ENCODE measurements at places on chromosomes 6 and 20. TPM values are rescaled to one million over a fixed set of nuclear protein-coding genes. Genes with fewer than 3 reads are reported as not detected.

RSPO3 gene
- 0.67 TPM for total RNA-seq

VWA7 gene
- 9.5 TPM for total RNA-seq

PSMB9 gene
- total RNA-seq: 12.6 TPM

PIGT gene
- 113 TPM for total RNA-seq

C6orf58 gene
- total RNA-seq: not detected

PBOV1 gene
- not detected for total RNA-seq

GRCh38 chr6:25229671-25230321 lies 49.4 kb upstream of the CARMIL1 start:
- no peak for DNase-seq

- no peak for DNase-seq
Measured at GRCh38 chr6:153023977-153024708, 21.6 kb upstream of the MTRF1L start.

DNA sequence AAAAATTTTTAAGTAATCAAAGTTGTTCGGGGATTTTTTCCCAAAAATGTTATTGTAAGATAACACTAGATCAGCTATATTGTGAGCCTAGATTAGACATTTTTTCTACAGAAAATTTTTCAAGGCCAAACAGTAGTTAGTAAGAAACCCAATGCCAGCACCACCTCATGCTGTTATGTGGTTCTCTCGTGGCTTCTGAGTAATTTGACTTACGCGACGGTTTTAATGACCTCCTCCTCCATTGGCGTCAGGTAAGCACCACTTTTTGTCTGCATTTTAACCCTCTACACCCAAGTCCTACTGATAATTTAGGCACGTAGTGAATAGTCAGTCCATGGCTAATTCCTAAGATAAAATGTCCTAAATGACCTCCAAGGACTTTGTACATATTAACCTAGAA lies 9.7 kb downstream of the RPS6KA2 start:
- no peak for DNase-seq

DNA sequence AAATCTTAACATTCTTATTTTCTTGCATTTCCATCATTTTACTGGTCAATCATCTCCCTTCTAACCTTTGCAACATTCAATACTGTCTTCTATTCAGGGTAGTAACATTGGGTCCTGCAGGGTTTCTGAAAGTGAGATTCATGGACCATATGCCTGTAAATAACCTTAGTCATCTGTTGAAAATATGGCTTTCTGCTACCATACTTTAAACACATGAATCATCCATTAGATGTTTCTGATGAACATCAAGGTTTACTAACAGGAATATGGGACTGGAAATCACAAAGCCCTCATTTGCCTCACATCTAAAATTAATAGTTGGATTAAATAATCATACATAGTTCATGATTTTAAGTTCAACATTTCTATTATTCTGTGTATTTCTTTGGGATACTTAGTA lies 475.9 kb upstream of the MARCKS start:
- no peak for DNase-seq

- DNase-seq: no peak
Measured at GRCh38 chr6:101286146-101286545, 107.4 kb upstream of the GRIK2 start.

GRCh38 chr20:57525328-57526086 lies 567 bp upstream of the CTCFL start:
- DNase-seq: no peak

GRCh38 chr20:40196846-40197436 lies 492.1 kb downstream of the MAFB start:
- DNase-seq: no peak

DNA sequence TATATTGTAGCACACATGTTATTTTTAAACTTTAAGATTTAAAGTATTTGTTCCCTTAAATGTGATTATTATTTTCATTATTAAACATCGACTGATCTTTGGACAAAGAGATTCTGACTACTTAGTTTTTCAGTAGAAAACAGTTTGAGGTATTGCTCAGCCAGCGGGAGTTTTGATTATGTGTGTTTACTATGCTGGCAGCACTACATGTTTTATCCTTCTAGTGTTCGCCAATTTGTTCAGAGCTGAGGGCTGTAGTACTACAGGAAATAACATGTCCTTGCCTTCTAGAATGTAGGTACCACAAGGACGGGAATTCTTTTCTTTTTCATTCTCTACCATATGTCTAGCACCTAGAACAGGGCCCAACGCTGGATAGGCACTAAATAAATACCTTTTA lies 11.1 kb upstream of the LCA5 start:
- DNase-seq: no peak

GRCh38 chr6:159691133-159691962 lies 1.7 kb downstream of the SOD2 start:
- DNase-seq: no peak

DNA sequence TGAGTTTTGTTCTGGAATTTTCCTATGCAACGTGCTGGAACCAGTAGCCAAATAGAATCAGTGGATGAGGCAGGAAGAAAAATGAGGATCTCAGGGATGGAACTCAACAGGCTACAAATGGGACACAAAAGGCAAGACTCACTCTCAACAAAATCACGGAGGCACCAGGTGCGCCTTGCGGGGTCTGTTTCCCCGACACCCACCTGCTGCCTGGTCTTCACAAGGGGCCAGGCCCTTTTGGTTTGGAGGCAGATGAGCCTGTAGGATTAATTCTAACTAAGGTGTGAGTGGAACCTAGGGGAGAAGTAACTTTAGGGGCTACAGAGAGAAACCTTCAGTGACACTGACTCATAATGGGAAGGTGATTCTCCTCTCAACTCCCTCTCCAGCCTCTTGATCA lies 56.5 kb downstream of the ZNF831 start:
- no peak for DNase-seq

- no peak for DNase-seq
Measured at GRCh38 chr6:114151064-114151690, 180.2 kb upstream of the HDAC2 start.

Data from Right ventricle myocardium superior (tissue), 1 donor.